C1 segment of cervical spinal cord (tissue), 14 donors: ENCODE measurements at places on chromosomes 16 and 17.

GRCh38 chr16:88787579-88788314 is 2.7 kb upstream of the PIEZO1 start:
- no peak for DNase-seq

DNA sequence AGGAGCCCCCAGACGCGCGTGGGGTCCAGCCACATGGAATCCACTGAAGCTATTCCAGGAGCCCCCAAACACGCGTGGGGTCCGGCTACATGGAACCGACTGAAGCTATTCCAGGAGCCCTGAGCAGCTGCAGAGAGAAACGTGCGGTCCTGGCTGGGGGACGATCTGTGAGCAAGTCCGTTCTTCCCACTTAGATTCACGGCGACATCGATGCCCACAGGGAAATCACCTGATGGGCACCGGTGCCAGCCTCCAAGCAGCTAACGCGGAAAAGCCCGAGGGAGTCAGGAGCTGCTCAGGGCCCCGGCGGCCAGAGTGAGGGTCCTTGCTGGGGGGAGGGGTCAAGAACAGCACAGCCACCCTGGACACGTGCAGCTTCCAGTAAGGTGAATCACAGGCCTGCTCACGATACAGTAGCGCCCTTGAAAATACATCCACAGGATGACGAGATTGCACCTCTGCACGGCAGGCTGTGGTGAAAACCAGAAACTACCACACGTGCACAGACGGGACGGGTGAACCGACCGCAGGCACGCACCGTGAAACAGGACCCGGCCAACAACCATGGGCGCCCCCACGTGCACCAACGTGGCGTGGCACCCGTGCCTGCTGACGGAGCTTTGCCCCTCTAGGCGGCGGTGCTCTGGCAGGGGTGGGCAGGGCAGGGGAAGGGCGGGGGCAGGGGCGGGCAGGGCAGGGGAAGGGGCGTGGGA is 77.7 kb upstream of the GNG13 start:
- DNase-seq = no peak

GRCh38 chr17:17812211-17813054 is 24.4 kb downstream of the SREBF1 start:
- DNase-seq = no peak

DNA sequence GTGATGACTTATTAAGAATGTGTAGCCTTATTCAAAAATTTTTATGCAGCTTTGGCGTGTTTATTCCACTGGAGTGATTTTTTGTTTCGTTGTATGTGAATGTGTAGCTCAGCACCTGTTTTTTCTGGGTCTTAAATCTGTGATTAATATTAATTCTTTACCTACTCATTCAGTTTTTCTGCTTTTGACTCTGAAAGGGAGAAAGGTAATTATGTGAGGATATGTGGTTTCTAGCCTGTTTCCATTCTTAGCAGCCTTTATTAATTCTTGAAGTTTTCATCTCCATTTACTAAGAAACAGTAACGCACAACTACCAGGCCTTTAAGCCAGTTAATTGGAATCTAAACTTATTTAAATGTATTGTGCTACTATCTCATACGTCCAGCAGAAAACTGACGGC is 7.0 kb downstream of the HEATR3 start:
- no peak for DNase-seq

GRCh38 chr17:44350733-44351226 is 5.7 kb downstream of the GRN start:
- DNase-seq = no peak

DNA sequence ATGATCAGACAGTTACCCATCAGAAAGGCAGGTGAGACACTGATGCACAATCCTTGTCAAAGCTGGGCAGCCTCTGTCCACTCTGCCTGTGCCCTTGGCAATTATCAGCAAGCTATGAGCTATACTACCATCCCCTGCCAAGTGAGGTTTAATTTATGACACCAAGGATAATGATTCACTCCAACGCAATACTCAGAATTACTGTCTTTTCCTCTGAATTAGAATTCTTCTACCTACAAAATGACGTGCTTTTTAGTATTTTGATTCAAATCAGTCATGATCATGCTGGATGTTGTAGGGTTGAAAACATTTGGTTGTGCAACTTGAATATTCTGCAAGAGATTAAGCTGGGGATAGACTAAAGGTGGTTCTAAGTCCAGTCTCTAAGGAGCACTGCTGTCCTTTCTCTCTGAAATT is 116.8 kb upstream of the SOX9 start:
- no peak for DNase-seq

DNA sequence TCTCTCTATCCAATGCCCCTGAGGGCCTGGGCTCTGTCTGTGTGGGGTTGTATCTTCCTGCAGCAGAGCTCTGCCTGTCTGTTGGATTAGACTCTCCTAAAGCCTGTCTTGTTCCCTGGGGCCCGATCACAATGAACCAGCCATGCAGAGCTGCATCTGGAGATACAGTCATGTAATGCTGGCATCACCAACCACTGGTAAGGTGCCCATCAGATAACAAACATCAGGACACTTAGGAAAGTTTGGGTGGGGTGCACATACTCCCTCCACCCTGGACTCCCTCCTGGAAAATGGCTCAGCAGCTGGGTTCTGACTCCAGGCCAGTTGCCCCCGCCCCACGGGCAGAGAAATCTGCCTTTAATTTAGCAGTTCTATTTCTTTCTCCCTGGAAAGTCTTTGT is 61.3 kb upstream of the BRD7 start:
- no peak for DNase-seq

DNA sequence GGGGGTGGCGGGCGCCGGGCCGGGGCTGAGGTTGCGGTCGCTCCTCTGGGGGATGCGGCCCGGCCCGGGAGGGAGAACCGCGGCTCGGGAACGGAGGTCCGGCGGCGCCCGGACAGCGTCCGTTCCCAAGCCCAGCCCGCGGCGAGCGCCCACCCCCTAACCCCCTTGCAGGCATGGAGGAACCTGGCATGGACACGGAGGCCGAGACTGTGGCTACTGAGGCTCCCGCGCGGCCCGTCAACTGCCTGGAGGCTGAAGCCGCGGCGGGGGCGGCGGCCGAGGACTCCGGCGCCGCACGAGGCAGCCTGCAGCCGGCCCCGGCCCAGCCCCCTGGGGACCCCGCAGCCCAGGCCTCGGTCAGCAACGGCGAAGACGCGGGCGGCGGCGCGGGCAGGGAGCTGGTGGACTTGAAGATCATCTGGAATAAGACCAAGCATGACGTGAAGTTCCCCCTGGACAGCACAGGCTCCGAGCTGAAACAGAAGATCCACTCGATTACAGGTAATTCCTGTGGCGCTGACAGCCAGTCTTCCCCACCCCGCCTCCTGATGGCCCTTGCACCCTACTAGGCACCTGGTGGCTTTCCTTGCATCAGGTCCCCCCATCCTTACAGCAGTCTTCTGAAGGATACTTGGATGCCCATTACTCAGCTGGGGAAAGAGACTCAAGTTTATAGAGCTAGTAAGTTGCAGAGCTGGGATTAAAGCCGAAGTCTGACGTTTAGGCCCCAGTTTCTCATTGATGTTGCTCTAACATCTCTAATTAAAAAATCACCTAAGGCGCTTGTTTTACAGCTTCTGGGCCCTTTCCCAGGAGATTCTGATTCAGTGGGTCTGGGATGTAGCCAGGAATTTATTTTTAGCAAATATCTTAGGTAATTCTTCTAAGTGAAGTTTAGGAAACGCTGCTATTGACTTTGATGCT is 514 bp downstream of the UBFD1 start:
- peak; percentile 59 for DNase-seq

DNA sequence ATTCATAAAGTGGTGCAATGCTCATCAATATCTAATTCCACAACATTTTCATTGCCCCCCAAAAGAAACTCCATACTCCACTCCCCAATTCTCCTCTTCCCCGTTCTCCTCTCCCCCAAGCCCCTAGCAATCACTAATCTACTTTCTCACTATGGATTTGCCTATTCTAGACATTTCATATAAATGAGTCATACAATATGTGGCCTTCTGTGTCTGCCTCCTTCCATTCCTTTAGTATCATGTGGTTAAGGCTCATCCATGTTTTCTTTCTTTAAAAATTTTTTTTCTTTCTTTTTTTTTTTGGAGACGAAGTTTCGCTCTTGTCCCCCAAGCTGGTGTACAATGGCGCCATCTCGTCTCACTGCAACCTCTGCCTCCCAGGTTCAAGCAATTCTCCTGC is 56.3 kb upstream of the HAS3 start:
- no peak for DNase-seq

GRCh38 chr16:22645868-22646267 is 135.2 kb downstream of the NPIPB5 start:
- no peak for DNase-seq

DNA sequence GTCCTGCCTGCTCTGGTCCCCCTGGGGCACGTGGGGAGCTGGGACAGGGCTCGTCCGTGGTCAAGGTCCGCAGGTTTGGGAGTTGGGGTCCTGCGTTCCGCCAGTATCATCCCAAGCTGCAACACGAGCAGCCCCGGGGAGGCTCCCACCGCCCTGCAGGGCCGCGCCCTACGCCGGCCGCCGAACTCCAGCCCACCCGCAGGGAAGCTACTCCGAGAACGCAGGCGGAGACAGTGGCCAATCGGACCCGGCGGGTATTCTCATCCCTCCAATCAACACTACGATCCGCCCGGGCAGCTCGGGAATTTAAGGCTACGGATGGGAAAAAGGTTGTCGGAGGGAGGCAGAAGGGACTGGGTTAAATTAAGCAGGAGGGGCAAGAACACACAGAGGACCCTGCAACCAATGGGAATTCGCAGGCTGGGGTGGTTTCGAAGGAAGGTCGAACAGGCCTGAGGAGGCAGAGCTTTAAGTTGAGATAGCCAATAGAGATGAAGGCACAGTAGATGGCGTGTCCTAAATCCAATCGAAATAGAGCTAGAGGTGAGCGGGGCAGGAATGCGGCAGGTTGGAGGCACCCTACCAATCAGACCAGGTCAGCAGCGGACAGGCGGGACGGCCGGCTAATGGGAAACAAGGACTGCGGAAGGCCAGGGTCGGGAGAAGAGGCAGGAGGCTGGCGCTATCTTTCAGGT is 626 bp downstream of the SPAG7 start:
- DNase-seq = peak; percentile 96

DNA sequence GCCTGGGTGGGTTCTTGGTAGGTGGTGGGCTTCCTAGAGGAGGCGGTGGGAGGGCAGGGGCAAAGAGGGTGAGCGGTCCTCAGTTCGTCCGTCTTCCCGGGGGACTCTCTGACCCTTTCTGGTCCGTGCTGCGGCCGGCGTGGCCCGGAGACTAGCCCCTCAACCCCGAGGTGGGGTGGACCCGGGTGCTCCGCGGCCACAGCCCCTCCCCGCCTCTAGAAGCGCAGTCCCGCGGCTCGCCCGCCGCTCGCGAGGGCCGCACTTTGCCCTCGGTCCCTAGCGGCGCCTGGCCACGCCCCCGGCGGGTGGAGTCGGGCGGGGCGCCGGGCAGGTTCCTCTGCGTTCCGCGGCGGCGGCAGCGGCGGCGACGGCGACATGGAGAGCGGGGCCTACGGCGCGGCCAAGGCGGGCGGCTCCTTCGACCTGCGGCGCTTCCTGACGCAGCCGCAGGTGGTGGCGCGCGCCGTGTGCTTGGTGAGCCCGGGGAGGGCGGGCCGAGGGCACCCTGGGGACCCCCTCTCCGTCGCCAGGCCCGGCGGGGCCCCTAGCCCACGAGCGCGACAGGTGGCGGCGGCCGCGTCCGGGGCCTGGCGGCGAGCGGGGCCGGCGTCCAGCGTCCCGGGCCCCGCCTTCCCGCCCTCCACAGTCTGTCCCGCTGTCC is at the start of gene SYNGR2:
Gene SYNGR2, plus strand, starts transcription at position 340 of the 661 bp plus-strand sequence. Its CDS starts 36 bp downstream, at position 376.
- DNase-seq = no peak

GRCh38 chr16:82300374-82300951 is 130.4 kb upstream of the MPHOSPH6 start:
- no peak for DNase-seq

GRCh38 chr16:81882559-81882958 is 103.5 kb downstream of the PLCG2 start:
- no peak for DNase-seq

- no peak for DNase-seq
Observed at GRCh38 chr17:73941919-73942530, 261.5 kb upstream of the RPL38 start.

DNA sequence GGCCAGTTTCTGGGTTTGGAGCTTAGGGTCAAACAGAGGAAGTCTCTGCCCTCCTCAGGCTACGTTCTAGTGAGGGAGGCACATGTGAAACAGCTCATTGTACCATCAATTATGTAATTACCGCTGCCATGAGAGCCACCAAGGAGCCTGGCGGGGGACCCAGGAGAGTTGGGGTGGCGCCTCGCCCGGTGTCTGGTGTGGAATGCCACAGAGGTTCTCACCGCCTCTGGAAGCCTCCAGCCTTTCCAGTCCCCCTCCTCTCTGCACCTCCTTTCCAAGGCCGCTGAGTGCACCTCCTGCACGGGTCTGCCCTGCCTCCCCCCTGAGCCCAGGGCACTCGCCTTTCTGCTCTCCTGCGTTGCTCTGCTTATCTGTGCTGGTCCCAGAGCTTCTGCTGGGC is 51.4 kb downstream of the SREBF1 start:
- peak; percentile 27 for DNase-seq

DNA sequence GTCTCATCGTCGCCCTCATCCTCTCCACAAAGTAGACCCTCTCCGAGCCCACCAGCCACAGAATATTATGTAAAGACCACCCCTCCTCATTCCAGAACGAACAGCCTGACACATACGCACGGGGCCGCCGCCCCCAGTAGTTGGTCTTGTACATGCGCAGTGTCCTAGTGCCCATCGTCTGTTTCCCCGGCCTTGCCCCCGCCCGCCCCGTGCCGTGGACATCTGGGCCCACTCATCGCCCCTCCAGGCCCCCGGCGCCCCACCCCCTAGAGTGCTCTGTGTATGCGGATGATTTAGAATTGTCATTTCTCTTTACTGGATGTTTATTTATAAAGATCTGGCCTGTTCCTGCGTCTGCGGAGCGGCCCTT is 475 bp upstream of the AMDHD2 start:
- DNase-seq = no peak

GRCh38 chr17:80667462-80668277 is 123.0 kb downstream of the RPTOR start:
- DNase-seq = no peak

DNA sequence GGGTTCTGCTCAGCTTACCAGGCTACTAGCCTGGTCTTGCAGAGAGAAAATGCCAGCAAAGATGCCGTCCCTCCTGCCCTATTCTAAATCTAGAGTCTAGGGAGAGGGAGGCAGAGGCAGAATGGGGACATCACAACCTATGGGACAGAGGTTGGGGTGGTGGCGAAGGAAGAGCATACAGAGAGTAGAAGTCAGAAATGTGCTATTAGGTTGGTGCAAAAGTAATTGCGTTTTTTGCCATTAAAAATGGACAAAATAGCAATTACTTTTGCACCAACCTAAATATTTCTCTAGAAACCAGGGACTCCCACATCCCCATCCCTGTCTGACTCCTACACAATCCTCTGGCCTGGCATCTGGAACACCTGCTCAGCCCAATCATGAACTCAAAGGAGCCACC is 127.7 kb downstream of the GAS7 start:
- no peak for DNase-seq
